ENCODE measurements at places on chromosomes 2 and 18. TPM values are rescaled to one million over a fixed set of nuclear protein-coding genes. Genes with fewer than 3 reads are reported as not detected.

PROM2 gene
- total RNA-seq, result 0.07 TPM

LONRF2 gene
- total RNA-seq, result not detected

DNA sequence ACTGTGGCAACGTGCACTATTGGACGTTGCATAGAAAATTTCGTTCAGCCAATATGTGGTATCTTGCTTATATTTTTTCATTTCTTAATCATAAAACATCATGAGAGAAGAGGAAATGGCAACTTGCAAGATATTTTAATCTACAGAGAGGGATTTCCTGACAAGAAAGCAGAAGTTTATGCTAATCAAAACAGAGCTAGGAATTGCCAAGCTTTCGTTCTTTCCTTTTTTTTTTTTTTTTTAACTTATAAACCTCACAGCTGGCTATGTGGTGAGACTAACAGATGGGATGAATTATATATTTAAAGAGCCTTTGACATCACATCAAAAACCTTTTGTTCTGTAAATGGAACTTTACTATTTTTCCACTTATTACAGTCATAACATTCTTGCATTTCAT is 1136.9 kb upstream of the TMEFF2 start:
- no peak for DNase-seq

GRCh38 chr18:55585065-55585919 is 2.7 kb downstream of the TCF4 start:
- peak; percentile 56 for DNase-seq

DNA sequence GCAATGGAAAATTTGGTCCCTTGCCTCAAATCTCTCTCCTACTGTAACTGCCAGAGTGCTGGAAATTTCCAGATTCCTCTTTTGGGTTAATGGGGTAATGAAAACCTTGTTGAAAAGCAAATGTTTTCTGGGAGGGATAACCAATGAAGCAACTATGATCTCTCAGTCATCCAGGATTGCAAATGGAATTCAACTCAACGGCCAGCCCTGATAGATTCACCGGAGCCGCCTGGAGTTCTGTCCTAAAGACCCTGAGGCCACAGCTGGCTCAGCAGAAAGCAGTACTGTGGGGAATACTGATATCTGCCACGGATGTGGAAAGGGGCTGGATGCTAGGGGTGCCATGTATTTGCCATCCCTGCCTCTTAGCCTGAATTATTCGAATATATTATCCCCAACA is 167.8 kb downstream of the NRP2 start:
- DNase-seq, result no peak

- DNase-seq, result no peak
These were observed 75.3 kb downstream of the SMAD7 start for GRCh38 chr18:48875314-48875941.

SH2D6 gene
- total RNA-seq, result 0.37 TPM

DNA sequence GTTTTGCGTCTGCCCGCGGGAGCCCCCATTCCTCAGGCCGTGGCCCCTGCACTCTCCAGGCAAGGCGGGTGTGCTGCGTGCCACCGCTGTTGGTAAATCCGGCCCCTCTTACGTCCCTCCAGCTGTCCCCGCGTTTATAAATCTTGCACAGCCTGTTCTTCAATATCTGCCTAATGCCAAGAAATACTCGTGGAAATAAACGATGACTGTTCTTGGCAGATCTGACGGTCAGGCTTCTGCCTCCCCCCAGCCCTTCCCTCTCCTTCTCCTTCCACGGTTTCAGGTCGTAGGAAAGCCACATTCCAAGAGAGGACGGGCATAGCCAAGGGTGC is 20.5 kb downstream of the ODC1 start:
- no peak for DNase-seq

ROCK2 gene
- total RNA-seq, result 14.2 TPM

DNA sequence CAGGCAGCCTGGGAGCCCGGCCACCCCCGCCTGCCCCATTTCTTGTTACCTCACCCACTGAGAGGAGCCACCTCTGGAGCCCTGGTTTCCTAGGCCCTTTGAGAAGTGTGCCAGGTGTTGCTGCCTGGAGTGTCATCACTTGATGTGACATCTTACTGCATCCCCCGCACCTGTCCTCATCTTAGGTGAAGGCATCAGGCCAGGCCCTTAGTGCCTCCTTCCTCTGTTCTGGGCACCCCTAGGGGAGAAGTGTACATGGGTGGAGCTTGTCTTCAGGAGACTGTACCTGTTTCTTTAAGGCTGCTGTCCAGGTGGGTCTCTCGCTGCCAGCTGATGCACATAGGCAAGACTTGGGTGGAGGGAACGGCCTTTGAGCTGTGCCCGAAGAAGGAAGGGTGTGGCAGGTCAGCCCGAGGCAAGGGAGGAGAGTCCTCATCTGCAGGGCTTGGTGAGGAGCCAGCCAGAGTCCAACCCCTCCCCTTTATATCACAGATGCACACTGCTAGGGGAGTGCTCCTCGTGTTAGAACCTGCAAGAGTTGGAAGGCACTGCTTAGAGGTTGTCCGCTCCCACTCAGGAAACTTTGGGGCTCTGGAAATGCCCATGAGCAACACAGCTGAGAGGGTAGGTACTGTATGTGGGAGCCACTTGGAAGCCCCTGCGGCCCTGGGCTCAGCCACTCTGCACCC is 45.9 kb downstream of the NCK2 start:
- no peak for DNase-seq

DNA sequence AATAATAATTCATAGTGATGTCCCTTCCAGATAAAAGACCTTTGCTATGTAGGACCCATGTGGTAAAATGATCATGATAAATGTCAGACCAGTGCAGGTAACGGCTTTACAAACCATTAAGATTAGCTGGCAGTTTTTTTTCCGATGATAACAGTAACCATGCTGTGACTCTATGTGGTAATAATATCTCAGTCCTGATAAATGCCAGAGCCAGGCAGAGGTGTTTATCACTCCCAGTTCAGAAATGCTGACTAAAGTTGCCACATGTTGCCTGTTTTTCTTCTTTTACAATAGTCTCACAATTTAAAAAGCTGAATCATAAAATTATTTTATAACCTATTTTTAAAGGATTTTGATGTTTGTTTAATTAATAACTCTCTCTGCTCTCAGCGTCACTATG is 565.1 kb downstream of the ARHGAP15 start:
- no peak for DNase-seq

- DNase-seq, result no peak
These were observed 116.1 kb downstream of the NCKAP5 start for GRCh38 chr2:133452146-133452545.

LYPD6 gene
- not detected for total RNA-seq

DNA sequence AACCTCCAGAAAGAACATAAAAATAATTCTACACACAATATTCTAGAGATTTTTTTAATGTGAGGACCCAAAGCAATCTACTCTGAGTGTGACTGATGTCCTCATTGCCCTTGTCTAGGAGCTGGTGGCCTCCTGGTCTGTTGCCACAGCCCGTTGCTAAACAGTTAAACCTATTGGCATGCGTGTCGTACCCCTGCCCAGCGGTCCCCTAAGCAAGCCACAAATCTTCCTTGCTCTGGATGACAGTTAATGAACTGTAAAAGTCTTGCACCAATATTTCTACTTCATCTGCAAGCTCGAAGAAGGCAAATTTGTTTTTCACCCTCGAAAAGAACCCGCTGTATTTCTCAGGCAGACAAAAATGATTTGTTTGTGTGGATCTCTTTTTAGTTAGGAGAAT is 489.1 kb upstream of the MEX3C start:
- DNase-seq, result no peak

GRCh38 chr2:183996825-183997793 is 601.2 kb upstream of the ZNF804A start:
- no peak for DNase-seq

DNA sequence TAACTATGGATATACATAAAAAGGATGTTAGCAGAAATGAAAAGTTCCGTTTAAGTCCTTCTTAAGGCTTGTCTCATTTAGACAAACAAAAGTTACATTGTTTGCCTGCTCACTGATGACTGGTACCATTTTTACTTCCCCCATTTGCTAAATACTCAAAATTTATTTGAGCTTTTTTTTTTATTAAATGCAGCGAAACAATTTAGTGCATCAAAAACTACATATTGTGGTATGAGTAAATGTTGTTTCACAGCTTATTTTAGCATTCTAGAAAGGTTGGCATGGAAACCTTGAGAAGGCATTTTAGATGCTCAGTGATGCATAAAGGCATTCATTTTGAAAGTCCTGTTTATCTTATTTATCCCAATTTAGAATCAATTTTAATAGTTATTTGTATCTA is 100.0 kb downstream of the MAP2 start:
- no peak for DNase-seq

HOXD13 gene
- not detected for total RNA-seq

DNA sequence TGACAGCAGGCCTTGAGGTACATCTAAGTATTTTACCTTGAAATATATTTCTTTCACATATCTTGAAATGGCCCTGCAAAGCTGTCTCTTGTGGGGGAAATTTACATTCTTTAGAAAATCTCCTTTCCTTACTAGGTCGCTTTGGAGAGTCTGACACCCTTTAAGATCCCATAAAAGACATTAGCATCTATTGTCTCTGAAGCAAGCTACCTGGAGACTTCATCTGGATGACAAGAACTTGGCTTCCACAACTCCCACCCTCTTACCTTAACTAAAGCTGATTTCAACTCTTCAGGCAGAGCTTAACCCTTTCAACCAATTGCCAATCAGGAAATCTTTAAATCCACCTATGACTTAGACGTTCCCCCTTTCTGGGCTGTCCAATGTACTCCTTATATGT is 219.3 kb downstream of the PIEZO2 start:
- no peak for DNase-seq

IL18R1 gene
- not detected for total RNA-seq

EN1 gene
- total RNA-seq, result not detected

SERPINB2 gene
- total RNA-seq, result not detected

DNA sequence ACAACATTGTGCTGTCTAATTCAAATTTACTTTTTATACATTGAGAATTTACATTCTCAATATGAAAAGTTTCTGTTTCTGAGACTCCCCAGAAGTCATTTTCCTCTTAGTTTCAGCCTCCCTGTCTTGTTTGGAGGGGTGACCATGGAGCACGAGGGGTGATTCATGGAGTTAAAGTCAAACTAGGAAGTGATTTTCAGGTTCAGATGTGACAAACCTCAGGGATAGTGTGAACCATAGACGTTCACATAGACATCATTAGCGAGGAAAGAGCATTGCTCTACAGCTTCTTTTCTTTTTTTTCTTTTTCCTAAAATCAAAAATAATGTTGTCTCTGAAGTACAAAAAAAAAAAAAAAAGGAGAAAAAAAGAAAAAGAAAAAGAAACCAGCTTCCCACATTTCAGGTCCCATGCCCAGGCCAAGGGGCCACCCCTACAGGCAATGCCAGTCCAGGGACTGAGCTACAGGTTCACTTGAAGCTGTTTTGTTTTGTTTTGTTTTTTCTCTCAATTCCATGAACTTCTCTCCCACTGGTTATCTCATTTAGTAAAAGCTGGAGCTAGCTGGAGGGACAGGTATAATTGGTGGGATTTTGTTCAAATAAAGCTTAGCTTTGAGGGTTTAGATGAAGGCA is 18.1 kb upstream of the LCLAT1 start:
- no peak for DNase-seq

DNA sequence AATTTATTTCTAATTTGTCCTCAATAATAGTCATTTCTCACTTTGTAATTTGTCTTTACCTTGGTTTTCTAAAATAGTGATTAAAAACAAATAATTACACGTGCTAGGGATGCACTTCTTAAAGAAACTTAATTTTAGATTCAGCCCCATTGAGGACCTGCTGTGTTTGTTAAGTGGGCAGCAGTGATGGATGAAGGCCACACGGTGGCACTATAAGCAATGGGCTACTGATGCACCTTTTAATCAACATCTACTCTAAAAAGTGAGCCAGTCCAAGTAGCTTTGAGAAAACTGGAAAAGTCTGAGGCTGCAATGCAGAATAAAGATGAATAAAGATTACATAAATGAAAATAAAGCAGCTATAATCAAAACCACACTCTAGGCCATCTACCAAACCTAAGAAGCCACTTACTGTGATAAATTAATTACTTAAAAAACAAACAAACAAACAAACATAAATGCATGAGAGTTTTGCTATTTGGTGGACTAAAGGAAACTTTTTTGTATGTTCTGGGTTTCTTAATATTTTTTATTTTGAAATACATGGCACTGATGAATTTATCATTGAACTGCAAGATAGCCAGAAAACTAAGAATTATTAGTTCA is 89.3 kb downstream of the PDE11A start:
- DNase-seq, result peak; percentile 75

ACTR1B gene
- 32.1 TPM for total RNA-seq

GRCh38 chr2:147027436-147027835 is 817.4 kb upstream of the ACVR2A start:
- DNase-seq, result no peak

CDK5R2 gene
- total RNA-seq, result 0.61 TPM

- peak; percentile 69 for DNase-seq
These were observed 3.1 kb downstream of the PROM2 start for GRCh38 chr2:95277246-95277906.

- DNase-seq, result no peak
These were observed 128.5 kb downstream of the EN1 start for GRCh38 chr2:118718921-118719320.

DNA sequence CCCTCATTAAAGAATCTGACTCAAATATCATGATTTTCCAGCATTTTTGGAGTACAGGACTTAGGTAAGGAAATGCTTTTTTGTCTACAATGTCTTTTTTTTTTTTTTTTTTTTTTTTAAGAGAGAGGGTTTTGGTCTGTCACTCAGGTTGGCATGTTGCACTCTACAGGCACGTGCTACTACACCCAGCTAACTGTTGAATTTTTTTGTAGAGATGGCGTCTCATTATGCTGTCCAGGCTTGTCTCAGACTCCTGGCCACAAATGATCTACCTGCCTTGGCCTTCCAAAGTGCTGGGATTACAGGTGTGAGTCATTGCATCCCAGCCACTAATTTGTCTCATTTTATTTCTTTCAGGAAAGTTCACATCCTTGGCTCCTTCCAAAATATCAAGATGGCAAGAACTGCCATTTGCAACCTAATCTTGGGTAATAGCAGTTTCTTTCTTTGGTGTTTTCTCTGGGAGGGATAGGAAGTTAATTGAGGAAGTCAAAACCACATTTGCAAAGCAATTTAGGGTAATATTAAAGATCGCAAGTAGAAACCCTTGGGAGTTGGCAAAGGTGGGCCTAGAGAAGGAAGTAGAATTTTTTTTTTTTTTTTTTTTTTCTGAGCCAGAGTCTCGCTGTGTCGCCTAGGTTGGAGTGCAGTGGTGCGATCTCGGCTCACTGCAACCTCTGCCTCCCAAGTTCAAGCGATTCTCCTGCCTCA is 15.5 kb downstream of the PNO1 start:
- DNase-seq, result peak; percentile 85

DARS1 gene
- 185 TPM for total RNA-seq

DNA sequence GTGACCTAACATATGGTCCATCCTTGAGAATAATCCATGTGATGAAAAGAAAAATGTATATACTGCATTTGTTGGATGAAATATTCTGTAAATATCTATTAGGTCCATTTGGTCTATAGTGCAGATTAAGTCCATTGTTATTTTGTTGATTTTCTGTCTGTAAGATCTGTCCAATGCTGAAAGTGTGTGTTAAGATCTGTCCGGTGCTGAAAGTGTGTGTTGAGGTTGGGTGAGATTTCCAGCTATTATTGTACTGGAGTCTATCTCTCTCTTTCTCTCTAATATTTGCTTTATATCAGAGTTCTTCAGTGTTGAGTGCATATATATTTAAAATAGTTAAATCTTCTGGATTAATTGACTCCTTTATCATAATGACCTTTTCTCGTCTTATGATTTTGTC is 828.8 kb upstream of the CRIM1 start:
- no peak for DNase-seq
